Tibial nerve (tissue), 4 donors: ENCODE measurements at places on chromosomes 3 and 15. TPM values are rescaled to one million over a fixed set of nuclear protein-coding genes. Genes with fewer than 3 reads are reported as not detected.

Gene INSYN1
- 10.2 TPM for total RNA-seq

Gene AGBL1
- under 0.01 TPM for total RNA-seq

Gene MYZAP
- total RNA-seq = 2.3 TPM

Gene GMNC
- total RNA-seq = not detected

Gene PPIB
- total RNA-seq = 168 TPM

Gene CNTN3
- total RNA-seq = 3.6 TPM

Gene SCN11A
- 0.30 TPM for total RNA-seq

GRCh38 chr15:73050561-73051295 lies 1.5 kb upstream of the NEO1 start:
- no peak for DNase-seq
- peak overlapping the region; percentile 63 for H3K4me3 ChIP-seq
- no peak overlapping the region for H3K27ac ChIP-seq
- no peaks in the 10 kb centered on the region for H3K36me3 ChIP-seq
- H3K4me1 ChIP-seq = peaks cover 34% of the 10 kb centered on the region

- H3K4me3 ChIP-seq = no peak overlapping the region
- no peaks in the 10 kb centered on the region for H3K27me3 ChIP-seq
- no peak overlapping the region for H3K27ac ChIP-seq
Measured at GRCh38 chr3:18411541-18411940, 13.6 kb downstream of the SATB1 start.

GRCh38 chr3:172622156-172622555 lies 88.7 kb downstream of the NCEH1 start:
- no peaks in the 10 kb centered on the region for H3K4me1 ChIP-seq
- no peak overlapping the region for H3K4me3 ChIP-seq
- H3K27ac ChIP-seq = no peak overlapping the region
- DNase-seq = no peak
- no peaks in the 10 kb centered on the region for H3K36me3 ChIP-seq

DNA sequence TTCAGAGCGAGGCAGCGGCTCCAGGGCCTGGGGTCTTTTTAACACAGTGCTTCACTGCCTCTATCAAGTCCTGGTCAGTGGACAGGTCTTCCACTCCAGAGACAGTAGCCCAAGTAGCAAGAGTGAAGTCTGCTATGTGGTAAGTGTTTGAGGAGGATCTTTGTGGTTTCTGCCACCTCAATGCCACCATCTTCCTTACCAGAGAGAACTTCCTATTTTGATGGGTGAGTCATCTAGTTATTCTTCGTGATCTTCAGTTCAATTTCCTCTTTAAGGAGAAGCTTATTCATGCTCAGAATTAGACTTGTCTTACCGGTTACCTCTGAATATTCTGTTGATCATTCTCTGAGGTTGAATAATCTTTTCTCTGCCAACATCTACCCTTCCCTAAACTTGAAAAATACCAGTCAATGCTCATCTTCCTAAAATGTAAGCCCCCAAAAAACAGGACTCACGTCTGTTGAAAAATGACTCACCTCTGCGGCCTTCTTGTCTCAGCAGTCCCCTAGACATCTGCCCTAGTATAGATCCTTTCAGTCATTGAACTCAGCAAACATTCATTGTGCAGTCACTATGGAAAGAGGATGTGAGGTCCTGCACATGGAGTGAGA lies 32.2 kb upstream of the BCL6 start:
- no peaks in the 10 kb centered on the region for H3K4me1 ChIP-seq
- no peak for DNase-seq
- H3K27me3 ChIP-seq = no peaks in the 10 kb centered on the region
- H3K36me3 ChIP-seq = no peaks in the 10 kb centered on the region
- H3K4me3 ChIP-seq = no peak overlapping the region

DNA sequence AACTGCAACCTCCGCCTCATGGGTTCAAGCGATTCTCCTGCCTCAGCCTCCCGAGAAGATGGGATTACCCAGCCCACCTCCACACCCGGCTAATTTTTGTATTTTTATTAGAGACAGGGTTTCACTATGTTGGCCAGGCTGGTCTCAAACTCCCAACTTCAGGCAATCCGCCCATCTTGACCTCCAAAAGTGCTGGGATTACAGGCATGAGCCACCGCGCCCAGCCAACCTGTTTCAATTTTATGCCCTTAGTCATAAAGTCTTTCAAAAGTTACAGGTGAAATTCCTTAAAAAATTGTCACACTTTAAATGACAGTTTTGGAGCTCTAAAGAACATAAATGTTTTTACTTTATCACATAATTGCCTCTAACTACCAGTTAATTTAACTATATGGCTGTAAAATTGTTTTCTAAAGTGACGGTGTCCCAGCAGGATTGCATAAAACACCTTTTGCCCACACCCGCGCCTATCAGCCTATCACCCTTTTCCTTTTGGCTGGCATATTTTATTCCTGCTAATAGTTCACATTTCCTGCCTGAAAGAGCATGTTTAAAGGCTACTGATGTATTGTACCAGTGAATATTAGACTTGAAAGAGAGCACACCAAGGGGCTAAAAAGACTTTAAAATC lies 164.2 kb upstream of the SEMA6D start:
- no peak overlapping the region for H3K27ac ChIP-seq
- no peaks in the 10 kb centered on the region for H3K4me1 ChIP-seq
- no peaks in the 10 kb centered on the region for H3K36me3 ChIP-seq
- no peak for DNase-seq
- no peak overlapping the region for H3K4me3 ChIP-seq
- no peaks in the 10 kb centered on the region for H3K27me3 ChIP-seq

- H3K27ac ChIP-seq = peak overlapping the region; percentile 88
- no peaks in the 10 kb centered on the region for H3K36me3 ChIP-seq
- peak overlapping the region; percentile 97 for H3K4me3 ChIP-seq
- H3K4me1 ChIP-seq = peaks cover 42% of the 10 kb centered on the region
- no peak for DNase-seq
Measured at GRCh38 chr15:74430510-74430951, 3.2 kb downstream of the SEMA7A start.

DNA sequence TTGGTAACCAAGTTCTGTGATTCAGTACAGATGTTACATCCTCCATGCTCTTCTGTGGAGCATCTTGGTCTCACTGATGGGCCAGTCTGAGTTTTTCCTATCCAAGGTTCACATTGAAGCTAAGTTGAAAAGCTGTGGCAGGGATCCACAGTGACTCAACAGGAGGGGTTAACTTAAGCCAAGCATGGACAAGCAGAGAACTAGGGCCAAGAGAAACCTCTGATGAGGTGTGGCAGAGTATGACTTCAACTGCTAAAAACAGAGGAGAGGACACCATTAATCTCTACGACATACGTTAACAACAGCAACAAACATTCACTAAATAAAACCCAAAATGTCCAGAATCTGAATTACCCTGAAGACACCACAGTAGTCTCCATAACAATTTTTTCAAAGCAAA lies 268.1 kb upstream of the UBE2E2 start:
- no peak for DNase-seq
- no peak overlapping the region for H3K27ac ChIP-seq

- no peak for DNase-seq
- no peaks in the 10 kb centered on the region for H3K4me1 ChIP-seq
- no peaks in the 10 kb centered on the region for H3K27me3 ChIP-seq
Measured at GRCh38 chr3:193620057-193620456, 27.0 kb downstream of the OPA1 start.

DNA sequence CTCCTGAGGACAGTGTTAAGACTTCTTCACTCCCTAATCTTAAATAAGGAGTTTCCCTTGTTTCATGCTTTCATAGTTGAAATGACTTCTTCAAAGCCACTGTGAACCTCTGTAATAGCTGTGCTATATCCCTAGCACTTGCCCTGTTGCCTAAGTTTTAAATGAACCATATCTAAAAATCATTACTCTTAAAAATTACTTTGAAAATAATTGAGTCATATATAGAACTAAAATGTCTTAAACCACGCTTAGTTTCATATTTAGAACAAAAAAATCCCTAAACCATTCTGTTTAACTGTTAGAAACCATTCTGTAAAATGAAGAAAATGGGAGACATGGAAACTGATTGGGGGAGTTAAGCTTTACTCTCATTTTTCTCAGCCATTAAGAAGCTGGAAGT lies 29.8 kb downstream of the DNAJC19 start:
- H3K4me1 ChIP-seq = no peaks in the 10 kb centered on the region
- no peaks in the 10 kb centered on the region for H3K36me3 ChIP-seq
- no peak overlapping the region for H3K27ac ChIP-seq
- H3K4me3 ChIP-seq = no peak overlapping the region
- no peaks in the 10 kb centered on the region for H3K27me3 ChIP-seq

GRCh38 chr3:12601072-12601471 lies 44.2 kb downstream of the MKRN2 start:
- no peak overlapping the region for H3K4me3 ChIP-seq

GRCh38 chr3:46690798-46691197 lies 2.7 kb downstream of the ALS2CL start:
- no peak overlapping the region for H3K4me3 ChIP-seq
- H3K36me3 ChIP-seq = no peaks in the 10 kb centered on the region
- no peak overlapping the region for H3K27ac ChIP-seq
- H3K4me1 ChIP-seq = peaks cover 19% of the 10 kb centered on the region

GRCh38 chr15:55279746-55280351 lies 9.8 kb downstream of the RAB27A start:
- no peak for DNase-seq
- no peak overlapping the region for H3K4me3 ChIP-seq
- no peaks in the 10 kb centered on the region for H3K27me3 ChIP-seq

DNA sequence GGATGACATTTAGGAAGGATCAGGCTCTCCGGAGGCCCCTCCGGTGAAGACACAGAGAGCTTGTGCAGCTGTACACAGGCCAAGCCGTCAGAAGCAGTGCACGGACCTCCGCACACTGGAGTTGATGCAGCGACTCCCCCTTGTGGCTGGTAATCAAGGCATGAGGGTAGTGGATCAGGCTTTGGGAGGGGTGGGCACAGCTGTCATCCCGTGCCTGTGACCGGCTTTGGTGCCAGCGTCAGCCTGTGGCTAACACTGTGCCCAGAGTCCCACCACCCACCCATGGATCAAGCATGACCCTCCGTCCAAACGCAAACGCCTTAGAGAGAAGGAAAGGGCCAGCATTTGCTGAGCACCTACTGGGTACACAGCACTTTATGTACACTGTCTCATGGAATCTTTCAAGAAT lies 8.2 kb upstream of the GRIP2 start:
- no peak overlapping the region for H3K27ac ChIP-seq
- peak; percentile 52 for DNase-seq
- H3K27me3 ChIP-seq = peaks cover 9% of the 10 kb centered on the region
- no peak overlapping the region for H3K4me3 ChIP-seq

DNA sequence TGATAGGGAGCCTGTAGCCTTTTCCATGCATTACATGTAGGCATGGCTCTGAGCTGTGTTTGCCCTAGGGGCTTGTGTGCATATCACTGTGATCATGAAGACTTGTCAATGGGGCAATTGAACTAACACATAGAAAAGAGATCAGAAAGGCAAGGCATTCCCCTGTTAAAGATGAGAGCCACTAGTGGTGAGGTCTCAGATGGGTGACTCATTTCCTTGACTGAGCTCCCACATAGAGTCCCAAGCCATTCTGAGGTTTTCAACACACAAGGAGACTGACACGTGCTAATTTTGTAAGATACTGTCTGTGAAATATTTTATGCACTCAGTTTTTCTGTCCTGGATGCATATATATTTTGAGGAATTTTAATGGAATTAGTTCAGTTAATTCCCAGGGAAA lies 53.8 kb downstream of the SAMMSON start:
- H3K27me3 ChIP-seq = no peaks in the 10 kb centered on the region
- no peaks in the 10 kb centered on the region for H3K36me3 ChIP-seq
- H3K4me1 ChIP-seq = no peaks in the 10 kb centered on the region
- no peak overlapping the region for H3K4me3 ChIP-seq
- DNase-seq = no peak
- H3K27ac ChIP-seq = no peak overlapping the region
